ENCODE measurements at places on chromosomes 5 and 9.

- no peak for DNase-seq
Measured at GRCh38 chr5:56565644-56566043, 249.7 kb upstream of the MAP3K1 start.

GRCh38 chr9:79189511-79189924 is 382.2 kb upstream of the TLE4 start:
- no peak for DNase-seq

DNA sequence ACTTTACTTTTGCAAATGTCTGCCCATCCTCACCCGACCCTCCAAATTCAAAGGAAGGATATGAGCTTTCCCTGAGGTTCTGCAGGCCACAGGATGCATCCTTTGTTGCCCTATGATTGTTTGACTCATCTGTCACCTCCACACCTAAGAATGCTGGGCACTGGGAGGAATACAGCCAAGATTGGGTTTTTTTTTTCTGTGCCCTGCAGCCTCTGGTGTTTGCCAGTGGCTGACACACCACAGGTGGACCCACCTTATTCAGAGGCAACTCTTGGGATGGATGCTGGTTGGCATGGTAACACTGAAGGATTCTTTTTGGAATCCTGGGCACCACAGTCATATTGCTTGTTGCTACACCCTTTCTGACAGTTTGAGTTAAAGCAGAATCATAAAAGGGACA is 29.7 kb downstream of the C9orf152 start:
- no peak for DNase-seq

- DNase-seq: no peak
Measured at GRCh38 chr5:135386886-135387628, 12.0 kb downstream of the MACROH2A1 start.

DNA sequence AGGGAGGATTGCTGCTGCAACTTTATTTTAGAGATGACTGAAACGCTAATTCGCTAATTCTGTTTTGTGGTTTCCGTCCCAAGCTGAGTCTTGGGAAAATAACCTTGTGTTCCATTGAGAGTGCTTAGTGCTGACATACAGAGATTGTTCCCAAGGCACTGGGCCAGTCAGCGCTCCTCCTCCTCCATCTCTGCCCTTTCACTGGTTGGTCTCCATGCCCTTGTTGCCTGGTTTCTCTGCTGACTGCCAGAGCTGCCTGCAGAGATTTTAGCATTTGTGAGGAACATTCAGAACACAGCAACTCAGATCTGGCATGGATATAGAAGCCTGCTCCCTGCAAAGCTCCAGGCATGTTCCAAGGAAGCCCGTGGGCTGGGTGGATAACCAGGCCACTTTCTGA is 126.0 kb upstream of the IRX2 start:
- DNase-seq: peak; percentile 16

- DNase-seq: no peak
Measured at GRCh38 chr9:133041958-133042357, 11.2 kb downstream of the GTF3C5 start.

DNA sequence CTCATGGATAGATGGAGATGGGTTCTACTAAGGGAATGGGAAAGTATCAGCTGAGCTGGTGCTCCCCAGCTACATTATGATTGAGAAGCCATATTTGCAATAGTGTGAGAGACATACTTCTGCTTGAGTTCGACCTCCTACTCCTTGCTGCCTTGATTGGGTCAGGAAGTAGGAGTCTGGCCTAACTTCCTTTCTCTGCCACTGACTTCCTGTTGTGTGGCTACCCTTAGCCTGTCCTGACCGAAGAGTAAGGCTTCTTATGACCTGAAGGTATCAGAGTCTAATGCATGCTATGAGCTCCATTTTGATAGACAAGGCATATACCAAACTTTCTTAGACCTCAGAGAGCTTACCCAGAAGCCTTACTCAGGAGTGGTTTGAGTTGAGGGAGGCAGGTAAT is 53.9 kb downstream of the OSTF1 start:
- DNase-seq: no peak

GRCh38 chr9:22143799-22144625 is 134.9 kb upstream of the CDKN2B start:
- no peak for DNase-seq

DNA sequence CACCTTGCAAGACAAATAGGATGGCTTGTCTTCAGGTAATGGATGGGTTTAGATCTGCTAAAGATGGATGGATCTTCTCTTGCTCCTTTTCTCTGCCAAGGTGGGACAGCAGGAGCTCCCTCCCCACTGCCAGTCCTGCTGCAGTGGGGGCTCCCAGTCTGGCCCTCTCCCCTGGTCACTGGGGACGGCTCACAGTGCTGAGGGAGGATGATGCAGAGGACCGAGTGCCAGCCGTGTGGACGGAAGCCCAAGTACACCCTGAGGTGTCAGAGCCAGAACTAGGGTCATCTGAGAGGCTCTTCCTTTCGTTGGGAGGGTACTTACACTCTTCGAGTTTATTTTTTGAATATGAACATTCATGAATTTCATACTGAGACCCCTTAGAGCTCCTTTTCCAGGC is 5.7 kb downstream of the CCDC69 start:
- no peak for DNase-seq

GRCh38 chr9:38765101-38765500 is 45.2 kb upstream of the FAM240B start:
- DNase-seq: no peak

GRCh38 chr9:34271265-34272006 is 57.6 kb downstream of the KIF24 start:
- no peak for DNase-seq

- no peak for DNase-seq
Measured at GRCh38 chr5:105587963-105588662, 2025.5 kb upstream of the NUDT12 start.

GRCh38 chr9:2427120-2427891 is 194.3 kb upstream of the VLDLR start:
- DNase-seq: no peak
